Panc1 (cell line): ENCODE measurements at places on chromosomes 6 and 20. TPM values are rescaled to one million over a fixed set of nuclear protein-coding genes. Genes with fewer than 3 reads are reported as not detected.

DNA sequence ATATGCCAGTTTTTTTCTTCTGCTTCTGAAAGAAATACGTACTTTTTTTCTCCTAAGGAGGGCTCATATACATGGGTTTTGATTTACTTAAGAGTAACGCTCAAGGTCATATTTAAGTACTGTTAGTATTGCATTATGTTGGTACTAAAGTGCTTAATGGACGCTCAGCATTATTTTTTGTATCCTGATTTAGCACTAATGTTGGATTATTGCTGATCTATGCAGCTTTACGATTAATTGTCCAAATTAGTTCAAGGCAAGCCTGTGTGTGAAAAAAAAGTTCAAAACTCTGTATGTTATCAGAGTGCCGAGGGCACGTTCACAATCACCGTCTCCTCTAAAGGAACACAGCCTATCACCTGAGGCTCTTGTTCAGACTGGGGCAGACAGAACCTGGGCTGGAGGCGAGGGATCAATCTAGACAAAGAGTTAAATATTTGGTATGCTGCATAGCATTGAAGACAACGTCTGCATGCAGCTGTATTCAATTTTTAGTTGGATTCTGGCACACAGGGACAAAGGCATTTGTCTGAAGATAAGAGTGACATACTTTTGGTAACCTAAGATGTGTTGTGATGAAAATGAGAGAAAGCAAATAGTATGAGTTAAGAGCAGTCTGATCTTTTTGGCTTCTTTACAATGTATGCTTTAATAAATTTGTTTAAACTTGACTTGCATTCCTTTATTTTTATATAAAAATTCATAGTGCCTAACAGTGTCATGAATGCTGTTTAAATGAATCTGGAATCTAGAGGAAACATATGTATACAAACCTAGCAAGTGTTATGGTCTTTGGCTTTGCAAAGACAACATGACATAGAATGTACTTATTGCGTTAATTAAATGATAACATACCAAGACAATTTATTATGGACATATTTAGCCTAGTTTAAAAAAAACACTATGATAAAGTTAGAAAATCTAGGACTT lies 341.2 kb downstream of the SAMD5 start:
- DNase-seq = no peak

DNA sequence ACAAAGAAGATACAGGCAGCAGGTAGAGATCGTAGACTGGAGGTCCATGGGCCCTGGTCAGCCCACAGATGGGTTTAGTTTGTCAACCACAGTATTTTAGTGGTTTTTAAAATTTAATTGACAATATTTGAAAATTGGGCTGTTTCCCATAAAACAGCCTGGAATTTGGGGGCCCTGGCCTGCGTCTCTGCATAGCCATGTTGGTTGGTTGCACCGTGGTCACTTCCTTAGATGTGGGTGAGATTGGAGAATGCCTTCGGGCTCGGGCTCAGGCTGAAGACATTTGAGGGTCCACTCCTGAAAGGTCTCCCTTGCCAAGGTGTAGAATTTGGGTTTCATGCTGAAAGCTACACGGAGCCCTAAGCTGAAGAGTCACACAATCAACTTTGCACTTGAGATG lies 7.7 kb downstream of the DUSP22 start:
- no peak for DNase-seq

DNA sequence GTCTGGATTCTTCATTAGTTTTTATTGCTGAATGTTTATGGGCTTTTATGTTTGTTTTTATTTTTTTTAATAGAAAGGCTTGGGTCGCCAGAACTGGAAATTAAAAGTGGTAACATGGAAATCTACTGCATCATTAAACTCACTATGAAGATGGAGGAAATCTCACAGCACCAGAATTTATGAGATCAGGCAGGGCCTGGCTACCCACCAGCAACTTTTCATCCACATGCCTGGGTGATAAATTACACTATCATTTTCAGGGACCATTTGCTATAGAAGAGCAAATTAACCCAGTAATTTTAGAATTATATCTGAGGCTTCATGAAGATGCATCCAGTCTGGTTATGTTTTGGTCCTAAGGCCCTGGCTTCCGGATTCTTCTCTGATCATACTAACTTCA lies 57.8 kb upstream of the PLCB4 start:
- DNase-seq = no peak

GRCh38 chr6:129238991-129239390 lies 356.1 kb downstream of the LAMA2 start:
- no peak for DNase-seq

DNA sequence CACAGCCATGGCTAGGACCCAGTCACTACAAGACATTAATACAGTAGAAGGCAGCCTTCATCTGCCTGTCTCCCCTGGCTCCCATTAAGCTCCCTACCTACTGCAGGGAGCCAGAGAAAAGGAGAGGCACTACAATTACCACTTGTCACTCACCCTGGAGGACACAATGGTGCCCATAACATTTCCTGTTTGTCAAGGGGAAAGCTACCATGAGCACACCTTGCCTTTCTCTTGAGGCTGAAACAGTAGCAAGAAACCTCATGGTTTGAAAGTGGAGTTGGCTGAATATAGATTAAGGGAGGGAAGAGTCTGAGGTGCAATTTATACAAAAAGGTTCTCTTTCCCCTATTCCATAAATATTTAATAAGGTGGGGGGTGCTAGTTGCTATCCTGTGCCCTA lies 27.9 kb downstream of the STK38 start:
- DNase-seq = no peak

DNA sequence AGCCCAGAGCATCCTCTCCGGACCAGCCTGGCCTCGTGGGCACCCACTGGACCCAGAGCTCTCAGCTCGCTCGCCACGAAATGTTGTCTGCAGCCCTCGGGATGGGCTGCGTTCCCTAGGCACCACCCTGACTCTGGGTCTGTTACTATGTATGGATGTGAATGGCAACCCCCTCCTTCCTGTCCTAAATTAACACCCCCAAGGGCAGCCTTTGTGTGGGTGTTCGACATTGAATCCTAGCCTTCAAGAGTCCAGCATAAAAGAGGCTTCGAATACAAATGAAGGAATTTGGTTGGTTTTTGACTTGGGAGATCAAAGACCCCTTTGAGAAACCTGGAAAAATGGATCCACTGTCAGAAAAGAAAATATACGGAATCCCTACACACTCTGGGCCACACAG lies 86.1 kb downstream of the BMP7 start:
- no peak for DNase-seq

DNA sequence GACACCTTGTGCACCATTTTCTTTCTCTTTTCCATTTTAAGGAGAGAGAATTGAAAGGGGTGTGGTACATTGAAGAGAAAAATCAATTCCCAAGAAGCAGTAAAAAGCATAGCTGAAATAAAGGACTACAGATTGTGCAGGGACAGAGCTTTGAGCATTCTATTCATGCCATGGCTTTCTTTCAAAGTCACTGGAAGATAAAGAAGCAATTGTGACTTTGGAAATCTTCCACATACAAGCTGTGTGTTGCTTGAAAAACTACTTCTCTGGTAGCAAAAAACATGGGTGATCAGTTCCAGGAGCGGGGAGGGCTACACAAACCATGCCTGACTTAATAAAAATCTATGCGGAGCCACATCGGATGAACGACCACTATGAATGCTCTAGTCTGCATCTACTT lies 230.2 kb upstream of the THEMIS start:
- DNase-seq = no peak

- DNase-seq = no peak
These were observed 8.8 kb upstream of the PARD6B start for GRCh38 chr20:50722424-50723155.

DNA sequence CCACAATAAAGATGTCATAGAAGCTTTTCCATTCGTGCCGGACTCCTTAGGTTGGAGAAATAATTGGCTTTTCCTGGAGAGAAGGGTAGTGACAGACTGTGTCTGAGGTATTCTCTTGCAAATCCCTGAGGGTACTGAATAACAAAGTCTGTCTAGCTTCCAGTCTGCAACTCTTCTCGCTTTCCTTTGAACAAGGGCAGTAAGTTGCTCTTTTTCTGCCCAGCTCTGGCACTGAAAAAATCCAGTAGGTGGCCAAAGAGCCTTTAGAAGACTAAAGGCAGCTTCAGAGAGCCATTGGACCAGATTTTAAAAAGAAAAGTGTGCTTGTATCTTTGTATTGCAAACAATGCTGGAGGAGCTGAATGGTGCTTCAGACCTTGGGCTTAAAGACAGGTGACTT lies 20.7 kb upstream of the RREB1 start:
- no peak for DNase-seq

DNA sequence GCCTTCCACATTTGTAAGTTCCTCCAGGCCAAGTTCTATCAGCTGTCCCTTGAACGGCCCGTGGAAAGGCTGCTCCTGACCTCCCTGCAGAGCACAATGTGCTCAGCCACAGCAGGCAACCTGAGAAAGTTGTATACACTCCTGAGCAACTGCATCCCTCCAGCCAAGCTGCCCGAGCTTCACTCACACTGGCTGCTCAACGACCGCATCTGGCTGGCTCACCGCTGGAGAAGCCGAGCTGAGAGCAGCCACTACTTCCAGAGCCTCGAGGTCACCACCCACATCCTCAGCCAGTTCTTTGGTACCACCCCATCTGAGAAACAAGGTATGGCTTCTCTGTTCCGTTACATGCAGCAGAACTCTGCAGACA lies 2.1 kb downstream of the ZSWIM1 start:
- DNase-seq = no peak

DNA sequence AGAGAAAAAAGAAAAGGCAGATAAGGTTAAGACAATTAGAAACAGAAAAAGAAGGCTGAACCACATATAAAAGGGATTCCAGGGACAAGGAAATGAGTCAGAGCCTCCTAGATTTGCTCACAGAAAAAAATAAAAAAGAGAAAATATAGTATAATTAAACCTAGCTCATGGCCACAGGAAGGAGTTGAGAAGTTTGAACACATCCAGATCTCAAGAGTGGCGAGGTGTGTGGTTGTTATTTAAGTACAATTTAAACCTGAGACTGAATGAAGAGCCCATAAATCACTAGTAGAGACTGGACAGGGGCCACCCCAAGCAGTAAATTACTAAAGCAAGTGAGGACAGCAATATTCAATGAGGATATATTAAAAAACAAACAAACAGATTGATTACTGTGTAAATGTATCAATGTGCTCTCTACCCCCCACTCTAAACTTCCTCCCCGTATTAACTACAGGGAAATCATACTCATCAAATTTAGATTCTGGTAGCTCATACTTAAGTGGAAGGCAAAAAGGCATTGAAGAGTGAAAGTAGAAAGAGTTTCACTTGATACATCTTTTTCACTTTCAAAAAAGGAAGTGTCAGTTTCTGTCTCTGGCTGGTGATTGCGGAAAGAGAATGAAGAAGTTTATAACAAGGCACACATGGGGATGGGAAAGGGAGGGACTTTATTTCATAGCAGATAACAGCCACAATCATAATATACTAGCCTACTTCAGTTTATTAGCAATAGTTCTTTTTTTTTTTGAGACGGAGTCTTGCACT lies 49.3 kb upstream of the SCAF8 start:
- no peak for DNase-seq

DNA sequence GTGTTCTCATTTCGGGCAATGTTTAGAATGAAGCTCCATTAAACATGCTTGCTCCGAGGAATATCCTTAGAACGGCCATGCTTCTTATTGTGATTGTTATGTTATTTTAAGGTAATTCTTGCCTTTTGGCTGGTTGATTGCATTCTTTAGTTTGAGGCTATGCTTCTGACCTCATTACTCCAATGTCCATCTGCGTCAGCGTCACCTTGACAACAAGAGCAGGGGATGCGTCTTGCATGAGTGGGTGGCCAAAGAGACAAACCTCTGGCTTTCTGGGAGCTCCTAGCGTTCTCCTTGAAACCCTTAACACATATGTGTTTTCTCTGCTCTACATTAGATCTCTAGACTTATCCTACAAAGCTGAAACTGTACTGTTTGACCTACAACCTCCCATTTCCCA lies 184.3 kb downstream of the THBS2 start:
- no peak for DNase-seq

DNA sequence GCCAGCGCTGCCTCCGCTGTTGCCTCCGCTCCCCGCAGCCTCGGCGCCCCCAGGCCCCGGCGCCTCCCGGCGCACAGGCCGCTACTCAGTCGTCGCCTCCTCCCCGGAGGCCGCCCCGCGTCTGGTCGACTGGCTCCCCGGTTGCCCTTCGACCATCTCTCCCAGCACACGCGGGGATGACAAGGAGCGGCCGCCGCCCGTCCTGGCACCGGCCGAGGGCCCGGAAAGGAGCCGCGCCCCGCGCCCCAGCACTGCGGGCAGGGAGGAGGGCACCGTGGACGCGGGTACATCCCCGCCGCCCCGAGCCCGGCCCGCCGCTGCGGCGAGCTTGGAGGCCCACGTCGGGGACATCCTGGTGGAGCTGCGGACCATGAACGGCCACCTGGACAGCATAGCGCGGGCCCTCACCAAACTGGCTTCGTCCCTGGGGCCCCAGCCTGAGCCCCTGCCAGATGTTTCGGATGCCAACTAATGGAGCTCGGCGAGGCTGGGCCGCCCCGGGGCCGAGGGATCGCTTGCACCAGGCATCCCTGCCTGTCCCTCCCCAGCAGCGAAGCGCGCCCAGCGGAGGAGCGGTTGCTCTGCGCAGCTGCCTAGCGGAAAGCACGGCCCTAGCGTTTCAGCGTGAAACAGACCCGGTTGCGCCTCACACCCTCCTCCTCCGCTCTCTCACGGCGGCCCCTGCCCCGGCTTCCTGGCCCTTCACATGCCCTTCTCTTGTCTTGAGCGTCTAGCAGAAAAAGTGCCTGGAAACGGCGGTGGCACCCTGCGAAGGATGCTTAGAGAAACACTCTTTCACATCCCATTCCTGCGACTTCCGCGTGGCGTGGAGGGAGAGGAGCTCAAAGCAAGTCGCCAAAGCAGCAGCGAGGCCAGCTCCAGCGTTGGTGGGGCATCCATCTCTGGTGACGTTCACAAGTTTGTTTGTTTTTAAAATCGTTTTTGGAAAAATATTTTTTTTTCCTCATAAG lies 285.8 kb upstream of the SUPT3H start:
- DNase-seq = no peak

DNA sequence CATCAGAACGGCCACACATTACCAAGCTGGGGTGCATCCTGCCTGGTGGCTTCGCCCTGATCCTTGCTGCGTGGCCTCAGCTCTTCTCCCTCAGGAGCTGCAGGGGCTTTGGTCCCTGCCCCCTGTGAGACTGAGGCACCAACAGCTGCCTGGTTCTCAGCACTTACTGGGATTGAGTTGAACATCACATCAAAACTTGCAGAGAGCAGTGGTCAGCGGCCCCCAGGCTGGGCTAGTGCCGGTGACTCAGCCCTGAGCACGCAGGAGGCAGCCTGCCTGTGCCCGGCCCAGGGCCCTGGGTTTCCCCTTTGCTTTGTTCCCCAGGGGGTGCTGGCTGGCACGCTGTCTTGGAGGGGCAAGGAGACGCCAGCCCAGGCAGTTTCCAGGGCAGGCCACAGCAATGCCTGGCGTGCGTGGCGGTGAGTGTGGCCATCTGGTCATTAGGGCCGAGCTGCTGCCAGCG lies 63.3 kb downstream of the DLL1 start:
- no peak for DNase-seq

GRCh38 chr20:44720621-44720996 lies 5.4 kb downstream of the CCN5 start:
- DNase-seq = peak; percentile 84

The HLA-DOA gene
- 0.08 TPM for total RNA-seq

The EPPIN gene
- total RNA-seq = not detected

The SIRPB2 gene
- not detected for total RNA-seq

The BACH2 gene
- 1.6 TPM for total RNA-seq

The RNF146 gene
- total RNA-seq = 43.1 TPM
